ENCODE measurements at places on chromosomes 4 and X.

GRCh38 chrX:51825436-51825835 is 68.0 kb upstream of the MAGED1 start:
- DNase-seq: no peak

DNA sequence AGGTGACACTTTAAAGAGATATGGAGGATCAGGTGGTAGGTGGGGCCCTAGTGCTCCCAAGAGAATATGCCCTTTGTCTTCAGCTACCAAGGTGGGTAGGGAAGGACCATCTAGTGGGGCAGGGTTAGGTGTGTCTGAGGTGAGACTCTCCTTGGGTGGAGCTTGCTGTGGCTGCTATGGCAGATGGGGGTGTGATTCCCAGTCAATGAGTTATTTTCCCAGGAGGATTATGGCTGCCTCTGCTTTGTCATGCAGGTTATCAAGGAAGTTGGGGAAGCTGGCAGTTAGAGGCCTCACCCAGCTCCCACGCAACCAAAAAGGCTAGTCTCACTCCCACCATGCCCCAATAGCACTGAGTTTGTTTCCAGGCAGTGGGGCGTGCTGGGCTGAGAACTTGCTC is 18.0 kb upstream of the SPIN2A start:
- no peak for DNase-seq

DNA sequence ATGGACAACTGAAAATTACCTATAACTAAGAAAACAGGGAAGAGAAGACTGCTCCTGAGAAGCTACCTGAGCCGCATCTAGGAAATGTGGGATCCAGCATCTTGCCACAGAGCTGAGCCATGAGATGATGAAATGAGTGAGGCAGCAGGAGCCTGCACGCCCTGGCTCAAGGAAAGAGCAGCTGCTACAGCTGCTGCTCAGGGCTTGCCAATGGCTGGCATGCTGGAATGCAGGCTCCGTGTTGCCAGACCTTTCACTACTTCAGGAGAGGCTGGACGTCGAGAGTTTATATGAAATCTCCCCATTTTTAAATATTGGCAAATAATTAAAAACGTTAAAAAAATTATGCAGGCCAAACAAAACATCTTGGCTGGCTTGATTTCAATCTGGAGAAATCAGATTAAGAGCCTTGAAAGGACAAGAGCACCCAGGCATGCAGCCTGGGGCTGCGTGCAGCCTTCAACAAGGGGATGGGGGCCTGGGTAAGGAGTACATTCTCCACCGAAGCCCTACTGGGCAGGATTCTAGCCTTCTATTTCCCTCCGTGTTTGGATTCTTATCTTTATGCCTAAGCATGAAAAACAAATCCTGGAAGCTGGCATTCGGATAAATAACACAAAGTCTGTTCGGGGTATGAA is 227.6 kb downstream of the NR3C2 start:
- DNase-seq: no peak

GRCh38 chr4:21242163-21242562 is 541.9 kb downstream of the PACRGL start:
- DNase-seq: no peak

- DNase-seq: no peak
Observed at GRCh38 chrX:119089619-119090018, 16.8 kb downstream of the CT47C1 start.

DNA sequence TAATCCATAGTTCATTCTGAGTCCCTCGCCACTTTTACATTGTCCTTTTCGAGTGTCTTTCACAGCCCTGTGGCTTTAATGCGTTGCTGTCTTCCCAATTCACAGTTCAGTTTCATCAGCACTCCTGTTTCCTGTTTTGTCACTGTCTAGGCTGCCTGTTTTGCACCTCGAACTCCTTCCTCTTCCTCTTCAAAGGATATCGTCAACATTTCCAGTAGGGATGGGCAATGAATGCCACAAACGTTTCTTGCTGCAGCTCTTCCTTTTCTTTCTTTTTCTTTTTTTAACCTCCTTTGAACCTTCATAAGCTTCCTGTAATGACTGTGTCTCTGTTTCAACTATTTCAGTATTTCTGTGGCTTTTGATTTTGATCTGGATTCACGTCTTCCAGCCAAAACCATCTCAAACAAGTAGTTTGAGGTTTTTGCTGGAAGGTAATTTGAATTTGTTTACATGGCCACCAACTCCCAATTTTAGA is 105.4 kb downstream of the ANXA3 start:
- no peak for DNase-seq

All from brain microvascular endothelial cell (primary cell).